Lower lobe of right lung (tissue), 2 donors: ENCODE measurements at places on chromosomes 6 and 20.

DNA sequence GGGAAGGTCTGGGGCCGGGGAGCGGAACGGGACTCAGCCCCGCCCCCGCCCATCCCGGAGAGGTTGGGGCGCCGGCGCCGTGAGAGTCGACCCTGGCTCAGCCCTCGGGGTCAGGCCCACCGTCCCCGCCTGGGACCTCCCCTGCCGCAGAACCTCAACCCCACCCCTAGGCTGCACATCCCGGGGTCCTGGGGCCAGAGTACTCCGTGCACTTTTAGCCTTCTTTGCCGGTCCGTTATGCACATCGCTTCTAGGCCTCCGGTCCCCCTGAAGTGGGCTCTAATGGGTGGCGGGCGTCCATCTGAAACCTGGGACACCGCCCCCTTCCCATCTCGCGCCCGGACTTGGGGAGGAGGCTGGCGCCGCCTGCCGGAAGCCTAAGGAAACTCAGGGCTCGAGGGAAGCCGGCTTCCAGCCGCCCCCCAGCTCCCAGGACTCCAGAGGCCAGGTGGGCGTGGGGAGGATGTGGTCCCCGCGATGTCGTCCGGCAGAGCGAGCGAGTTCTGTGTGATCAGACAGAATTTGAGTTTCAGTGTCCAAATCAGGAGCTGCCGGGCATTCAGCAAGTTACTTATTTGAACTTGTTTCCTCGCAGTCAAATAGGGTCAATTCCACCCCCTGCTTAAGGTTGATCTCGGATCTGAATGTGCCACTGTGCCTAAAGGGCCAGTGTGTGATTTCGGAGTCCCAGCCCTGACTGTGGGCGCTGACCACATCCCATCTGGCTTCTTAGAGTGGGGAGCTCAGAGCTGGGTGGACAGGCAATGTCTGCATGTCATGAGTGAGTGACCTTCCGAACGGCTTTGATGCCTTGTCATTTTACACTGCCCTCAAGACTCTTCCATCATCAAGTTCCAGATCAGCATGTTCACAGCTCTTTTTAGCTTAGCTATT lies 47.6 kb downstream of the CPXM1 start:
- peaks cover 28% of the 10 kb centered on the region for H3K4me1 ChIP-seq
- H3K4me3 ChIP-seq, result peak overlapping the region; percentile 59
- H3K27ac ChIP-seq, result no peak overlapping the region
- no peaks in the 10 kb centered on the region for H3K36me3 ChIP-seq
- DNase-seq, result peak; percentile 64
- peaks cover 24% of the 10 kb centered on the region for H3K27me3 ChIP-seq

- no peaks in the 10 kb centered on the region for H3K27me3 ChIP-seq
- H3K4me3 ChIP-seq, result no peak overlapping the region
- no peak for DNase-seq
- no peak overlapping the region for H3K27ac ChIP-seq
- no peaks in the 10 kb centered on the region for H3K36me3 ChIP-seq
- H3K4me1 ChIP-seq, result no peaks in the 10 kb centered on the region
These were observed 1.6 kb downstream of the LPA start for GRCh38 chr6:160662429-160662828.

DNA sequence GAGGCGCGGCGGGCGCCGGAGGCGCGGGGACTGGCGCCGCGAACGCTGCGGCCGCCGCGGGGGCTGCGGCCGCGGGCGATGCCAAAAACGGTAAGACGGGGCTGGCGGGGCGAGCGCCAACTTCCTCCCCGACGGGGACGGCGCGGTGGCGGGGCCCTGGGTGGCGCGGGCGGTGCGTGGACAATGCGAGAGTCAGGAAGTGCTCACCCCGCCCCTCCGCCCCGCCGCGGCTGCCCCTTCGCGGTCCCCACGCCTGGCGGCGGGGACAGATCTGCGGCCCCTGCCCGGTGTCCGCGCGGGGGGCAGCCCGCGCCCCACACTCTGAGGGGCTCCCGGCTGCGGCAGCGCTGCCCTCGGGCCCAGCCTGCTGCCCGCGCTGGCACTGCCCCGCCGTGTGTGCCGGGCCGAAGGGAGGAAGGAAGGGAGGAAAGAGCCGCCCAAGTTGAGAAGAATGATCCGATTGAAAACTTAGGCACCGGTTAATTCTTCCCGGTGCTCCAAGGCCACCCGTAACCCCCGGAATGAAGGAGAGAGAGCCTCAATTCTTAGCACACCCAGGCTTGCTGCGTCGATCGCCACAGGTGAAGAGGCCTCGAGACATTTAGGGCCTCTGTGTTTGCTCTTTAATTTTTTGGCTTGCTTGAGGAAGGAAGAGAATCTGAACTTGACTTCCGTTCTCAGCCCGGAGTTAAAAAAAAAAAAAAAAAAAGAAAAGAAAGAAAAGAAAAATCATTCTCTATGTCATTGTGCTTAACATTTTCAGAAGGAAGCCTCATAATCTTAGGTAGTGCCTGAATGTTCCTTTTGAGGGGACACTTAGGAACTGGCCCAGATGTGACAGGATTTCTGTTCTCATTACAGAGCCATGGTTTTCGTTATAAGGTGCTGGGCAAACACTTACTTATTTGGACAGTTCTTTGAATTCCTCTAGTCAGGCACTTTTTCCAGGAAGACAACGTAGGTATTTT lies 982 bp downstream of the HECA start:
- peak overlapping the region; percentile 95 for H3K27ac ChIP-seq
- peak; percentile 87 for DNase-seq
- peaks cover 51% of the 10 kb centered on the region for H3K4me1 ChIP-seq
- H3K4me3 ChIP-seq, result peak overlapping the region; percentile 73
- no peaks in the 10 kb centered on the region for H3K36me3 ChIP-seq

GRCh38 chr20:6039766-6040165 lies 14.1 kb downstream of the LRRN4 start:
- H3K4me1 ChIP-seq, result peaks cover 1% of the 10 kb centered on the region
- no peaks in the 10 kb centered on the region for H3K27me3 ChIP-seq
- no peak overlapping the region for H3K27ac ChIP-seq
- no peak overlapping the region for H3K4me3 ChIP-seq
- no peak for DNase-seq

GRCh38 chr6:49556429-49556837 lies 6.0 kb downstream of the C6orf141 start:
- no peak overlapping the region for H3K4me3 ChIP-seq
- no peak for DNase-seq
- H3K27ac ChIP-seq, result peak overlapping the region; percentile 7
- no peaks in the 10 kb centered on the region for H3K36me3 ChIP-seq
- peaks cover 9% of the 10 kb centered on the region for H3K4me1 ChIP-seq

- no peaks in the 10 kb centered on the region for H3K36me3 ChIP-seq
- no peak overlapping the region for H3K4me3 ChIP-seq
- H3K27ac ChIP-seq, result no peak overlapping the region
- no peaks in the 10 kb centered on the region for H3K27me3 ChIP-seq
- H3K4me1 ChIP-seq, result no peaks in the 10 kb centered on the region
These were observed 610.4 kb downstream of the RFPL4B start for GRCh38 chr6:112957536-112957916.

- H3K36me3 ChIP-seq, result no peaks in the 10 kb centered on the region
- no peak overlapping the region for H3K4me3 ChIP-seq
- no peaks in the 10 kb centered on the region for H3K4me1 ChIP-seq
- no peak for DNase-seq
- H3K27ac ChIP-seq, result no peak overlapping the region
These were observed 721.4 kb downstream of the CBLN4 start for GRCh38 chr20:55283889-55284288.

- H3K4me3 ChIP-seq, result no peak overlapping the region
- no peaks in the 10 kb centered on the region for H3K4me1 ChIP-seq
- no peaks in the 10 kb centered on the region for H3K27me3 ChIP-seq
- H3K36me3 ChIP-seq, result peaks cover 15% of the 10 kb centered on the region
- no peak overlapping the region for H3K27ac ChIP-seq
These were observed 35.7 kb downstream of the GFRA4 start for GRCh38 chr20:3627476-3627875.

DNA sequence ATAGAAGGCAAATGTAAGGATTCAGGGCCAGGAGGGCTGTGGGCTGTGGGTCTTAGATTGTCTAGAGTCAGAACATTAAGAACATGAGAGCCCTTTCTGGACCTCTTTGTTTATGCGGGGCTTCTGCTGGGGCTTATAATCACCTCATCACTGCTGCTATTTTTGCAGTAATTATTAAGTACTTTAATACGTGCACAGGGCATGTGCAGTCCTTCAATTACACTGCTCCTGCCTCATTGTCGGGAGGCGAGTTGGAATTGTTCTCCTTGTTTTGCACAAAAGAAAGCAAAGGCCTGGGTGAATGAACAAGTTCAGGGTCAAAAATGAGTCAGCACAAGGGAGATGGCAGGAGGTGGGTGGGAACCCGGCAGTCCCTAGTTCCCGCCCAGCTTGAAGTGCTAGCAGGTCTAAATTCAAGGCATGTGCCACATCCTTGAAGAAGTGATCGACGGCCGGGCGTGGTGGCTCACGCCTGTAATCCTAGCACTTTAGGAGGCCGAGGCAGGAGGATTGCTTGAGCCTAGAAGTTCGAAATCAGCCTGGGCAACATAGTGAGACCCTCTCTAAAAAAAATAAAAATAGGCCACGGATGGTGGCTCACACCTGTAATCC lies 34.4 kb upstream of the PTPN1 start:
- H3K4me1 ChIP-seq, result peaks cover 43% of the 10 kb centered on the region
- DNase-seq, result peak; percentile 56
- no peak overlapping the region for H3K4me3 ChIP-seq
- H3K36me3 ChIP-seq, result no peaks in the 10 kb centered on the region

GRCh38 chr6:43953794-43954310 lies 173.4 kb downstream of the MRPL14 start:
- no peaks in the 10 kb centered on the region for H3K27me3 ChIP-seq
- no peak overlapping the region for H3K27ac ChIP-seq
- no peak overlapping the region for H3K4me3 ChIP-seq
- H3K4me1 ChIP-seq, result no peaks in the 10 kb centered on the region
- DNase-seq, result no peak

DNA sequence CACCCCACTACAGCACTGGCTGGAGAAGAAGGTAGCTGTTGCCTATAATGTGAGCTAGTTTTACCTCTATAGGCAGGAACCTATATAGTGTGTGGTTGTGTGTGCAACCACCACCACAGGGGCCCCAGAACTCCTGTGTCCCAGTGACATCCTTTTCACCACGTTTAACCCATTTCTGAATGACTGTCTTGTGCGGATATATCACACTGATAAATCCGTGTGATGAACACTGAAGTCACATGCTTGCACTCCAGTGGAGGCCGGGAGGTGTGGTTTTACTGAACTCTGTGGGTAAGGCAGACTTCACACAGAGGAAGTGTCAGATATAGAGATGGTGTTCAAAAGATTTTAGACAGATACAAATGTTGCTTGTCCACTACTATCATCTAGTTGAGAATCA lies 32.5 kb downstream of the SDHAF4 start:
- DNase-seq, result no peak
- no peaks in the 10 kb centered on the region for H3K4me1 ChIP-seq
- H3K36me3 ChIP-seq, result no peaks in the 10 kb centered on the region
